ENCODE measurements at places on chromosomes 16 and 17. TPM values are rescaled to one million over a fixed set of nuclear protein-coding genes. Genes with fewer than 3 reads are reported as not detected.

Gene HEATR9
- total RNA-seq, result not detected

Gene C17orf78
- total RNA-seq, result not detected

Gene DNAAF8
- 0.52 TPM for total RNA-seq

Gene CORO1A
- 8.4 TPM for total RNA-seq

Gene FOXL1
- under 0.01 TPM for total RNA-seq

Gene ESRP2
- total RNA-seq, result not detected

Gene MT1F
- not detected for total RNA-seq

Gene IL17C
- not detected for total RNA-seq

Gene NPEPPS
- 169 TPM for total RNA-seq
